ENCODE measurements at places on chromosomes 11 and 22.

DNA sequence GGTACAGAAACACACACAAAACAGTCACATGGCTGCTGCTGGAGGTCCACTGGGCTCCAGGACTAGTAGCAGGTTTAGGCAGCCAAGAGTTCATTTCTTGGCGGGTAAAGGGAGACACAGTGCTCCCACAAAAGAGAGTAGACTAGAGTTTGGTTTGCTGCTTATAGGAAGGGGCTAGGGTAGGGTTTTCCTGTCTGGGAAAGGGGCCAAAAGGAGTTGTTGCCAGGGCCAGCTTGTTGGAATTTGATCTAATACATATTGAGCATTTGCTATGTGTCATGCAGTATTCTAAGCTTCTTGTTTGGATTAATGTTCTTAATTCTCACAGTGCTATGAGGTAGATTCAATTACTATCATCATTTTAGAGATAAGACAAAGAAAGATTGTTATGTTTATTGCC, 195.1 kb upstream of the PLET1 start:
- DNase-seq, result no peak

DNA sequence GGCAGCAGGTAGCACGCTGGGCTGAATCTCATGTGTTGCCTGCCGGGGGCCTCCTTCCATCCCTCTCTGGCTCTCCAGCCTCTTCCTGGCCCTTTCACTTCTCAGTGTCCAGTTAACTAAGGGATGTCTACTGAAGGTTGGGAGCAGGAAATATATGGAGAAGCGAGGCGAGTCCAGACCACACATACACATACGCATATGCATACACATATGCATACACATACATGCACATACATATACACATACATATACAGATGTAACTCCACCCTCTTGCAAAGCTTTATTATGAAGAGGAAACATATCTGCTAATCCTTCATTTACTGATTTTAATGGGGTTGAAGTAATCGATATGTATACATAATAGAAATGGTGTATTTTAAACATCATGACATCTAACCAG, 636.1 kb upstream of the CCDC179 start:
- DNase-seq, result no peak

DNA sequence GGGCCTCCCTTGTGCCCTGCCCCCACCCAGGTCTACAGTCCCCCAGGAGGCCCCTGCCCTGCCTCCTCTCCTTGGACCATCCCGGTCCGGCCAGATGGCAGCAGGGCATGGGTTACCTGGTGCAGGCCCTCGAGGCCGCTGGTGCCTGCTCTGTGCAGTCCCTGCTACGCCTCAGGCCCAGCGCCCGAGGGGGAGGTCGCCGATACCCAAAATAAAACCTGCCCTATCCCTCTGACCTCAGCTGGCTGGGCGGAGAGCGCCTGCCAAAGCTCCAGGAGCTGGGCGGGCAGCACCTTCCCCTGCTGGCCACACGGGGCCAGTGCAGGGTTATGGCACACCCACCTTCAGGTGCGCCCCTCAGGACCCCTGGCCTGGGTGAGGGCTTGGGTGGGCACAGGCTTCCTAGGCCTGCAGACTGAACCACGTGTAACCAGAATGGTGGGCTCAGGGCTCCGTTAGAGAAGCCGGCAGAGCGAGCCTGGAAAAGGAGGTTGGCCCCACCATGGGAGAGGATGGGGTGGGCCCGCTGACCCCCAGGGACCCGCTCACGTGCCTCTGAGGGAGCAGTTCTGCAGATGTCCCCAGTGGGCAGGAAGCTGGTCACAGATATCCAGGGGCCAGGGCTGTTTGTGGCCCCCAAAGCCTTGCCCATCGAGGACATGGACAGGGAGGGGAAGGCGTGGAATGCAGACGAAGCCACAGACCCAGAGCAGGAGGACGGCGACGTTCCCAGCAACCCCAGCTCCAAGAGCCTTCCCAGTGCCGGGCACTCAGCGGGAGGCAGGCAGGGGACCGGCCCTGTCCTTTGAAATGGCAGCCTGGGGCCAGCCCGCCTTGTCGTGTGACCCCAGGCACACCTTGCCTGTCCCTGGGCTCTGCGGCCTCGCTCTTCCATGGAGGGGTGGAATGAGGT, 1.7 kb upstream of the TNNT3 start:
- DNase-seq, result no peak

DNA sequence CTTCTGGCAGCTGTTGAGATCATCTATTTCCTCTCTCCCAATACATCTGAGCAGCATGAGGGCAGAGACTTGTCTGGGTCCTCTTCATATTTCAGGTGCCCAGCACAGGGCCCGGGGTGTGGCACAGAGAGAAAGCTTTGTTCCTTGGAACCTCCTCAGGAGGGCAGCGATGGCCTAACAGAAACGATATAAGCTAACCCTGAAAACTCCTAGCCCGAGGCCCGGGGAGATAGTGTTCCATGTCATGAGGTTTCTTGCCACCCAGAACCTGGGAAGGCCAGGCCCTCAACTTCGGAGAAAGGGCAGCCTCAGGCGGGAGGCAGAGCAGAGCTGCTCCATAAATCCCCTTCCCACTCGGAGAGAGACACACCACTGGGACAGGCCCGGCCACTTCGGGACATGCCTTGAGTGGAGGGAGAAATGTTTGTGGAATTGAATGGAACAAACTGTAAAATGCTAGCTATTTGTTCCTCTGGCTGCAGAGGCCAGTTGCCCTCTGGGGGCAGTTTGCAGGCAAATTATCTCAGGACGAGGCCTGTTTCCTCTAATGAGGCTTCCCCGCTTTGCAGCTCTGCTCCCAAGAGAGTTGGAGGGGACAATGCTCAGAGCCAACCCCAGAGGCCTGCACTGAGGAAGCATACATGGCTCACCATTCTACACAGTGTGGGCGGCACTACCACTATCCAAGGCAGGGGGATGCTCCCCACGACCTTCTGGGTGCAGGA, 11.6 kb downstream of the ARRB1 start:
- DNase-seq, result no peak

DNA sequence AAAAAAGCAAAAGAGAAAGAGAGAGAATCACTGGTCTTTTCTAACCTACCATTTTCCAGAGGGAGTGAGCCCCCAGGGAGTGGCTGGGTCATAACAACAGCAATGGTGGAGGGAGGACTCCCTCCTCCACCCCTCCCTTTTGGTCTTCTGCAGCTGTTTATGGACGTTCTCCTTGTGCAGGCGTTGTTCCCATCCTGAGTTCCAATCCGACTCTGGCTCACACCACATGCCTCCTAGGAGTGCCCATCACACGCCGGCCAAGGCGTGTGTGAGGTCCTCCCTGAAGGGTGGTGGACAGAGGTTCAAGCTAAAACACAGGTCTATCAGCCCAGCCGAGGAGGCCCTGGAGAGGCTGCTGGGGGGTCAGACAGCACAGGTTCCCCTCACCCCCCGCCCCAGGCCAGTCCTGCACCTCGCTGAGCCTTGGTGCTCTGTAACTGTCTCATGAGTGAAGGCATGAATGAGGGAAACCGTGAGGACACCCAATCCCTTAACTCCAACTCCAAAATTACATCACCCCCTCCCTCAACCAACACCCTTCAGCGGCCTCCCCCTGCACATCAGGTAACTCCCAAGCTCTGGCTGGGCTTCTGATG, 29.4 kb downstream of the IFT27 start:
- no peak for DNase-seq
